ENCODE measurements at places on chromosomes 12 and 14.

GRCh38 chr14:106094654-106095189 lies 568.3 kb downstream of the TMEM121 start:
- no peak for DNase-seq

- no peak for DNase-seq
These were observed 30.7 kb downstream of the NOC4L start for GRCh38 chr12:132174839-132175490.

DNA sequence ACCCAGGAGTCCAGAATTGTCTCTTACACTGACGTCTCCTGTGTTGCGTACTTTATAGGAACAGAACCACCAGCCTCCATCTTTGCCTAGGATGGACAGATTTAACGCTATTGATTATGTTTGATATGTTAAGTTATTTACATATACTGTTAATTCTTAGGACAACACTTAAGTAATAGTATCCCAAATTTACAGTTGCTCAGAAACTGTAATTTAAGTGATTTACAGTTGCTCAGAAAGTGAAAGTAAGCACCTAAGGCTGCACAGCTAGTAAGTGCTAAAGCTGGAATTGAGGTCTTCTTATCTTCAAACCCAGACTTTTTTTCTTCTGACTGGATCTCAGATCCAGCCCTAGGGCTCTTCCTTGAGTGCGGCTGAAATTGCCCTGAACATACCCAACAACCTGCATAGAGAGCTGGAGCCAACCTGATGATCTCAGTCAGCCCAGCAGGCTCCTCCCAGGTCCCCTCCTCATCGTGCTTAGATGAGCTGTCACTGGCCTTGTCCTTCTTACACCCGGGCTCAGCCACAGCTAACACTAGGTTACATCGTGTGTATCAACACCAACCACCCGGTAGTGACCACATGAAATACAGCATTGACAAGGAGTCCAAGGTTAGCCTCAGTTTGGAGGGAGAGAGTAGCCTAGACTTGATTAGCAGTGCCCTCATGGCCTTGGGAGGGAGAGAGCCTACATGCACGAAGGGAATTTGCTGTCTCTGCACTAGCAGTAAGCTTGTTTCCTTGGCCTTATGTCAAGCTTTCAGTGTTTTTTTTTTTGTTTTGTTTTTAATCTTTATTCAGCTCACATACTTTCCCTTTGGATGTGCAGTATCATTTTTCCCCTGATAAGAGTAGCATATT lies 111.1 kb upstream of the ARHGAP5 start:
- DNase-seq, result no peak

- no peak for DNase-seq
These were observed 123.3 kb downstream of the SLC38A6 start for GRCh38 chr14:61104358-61104757.

DNA sequence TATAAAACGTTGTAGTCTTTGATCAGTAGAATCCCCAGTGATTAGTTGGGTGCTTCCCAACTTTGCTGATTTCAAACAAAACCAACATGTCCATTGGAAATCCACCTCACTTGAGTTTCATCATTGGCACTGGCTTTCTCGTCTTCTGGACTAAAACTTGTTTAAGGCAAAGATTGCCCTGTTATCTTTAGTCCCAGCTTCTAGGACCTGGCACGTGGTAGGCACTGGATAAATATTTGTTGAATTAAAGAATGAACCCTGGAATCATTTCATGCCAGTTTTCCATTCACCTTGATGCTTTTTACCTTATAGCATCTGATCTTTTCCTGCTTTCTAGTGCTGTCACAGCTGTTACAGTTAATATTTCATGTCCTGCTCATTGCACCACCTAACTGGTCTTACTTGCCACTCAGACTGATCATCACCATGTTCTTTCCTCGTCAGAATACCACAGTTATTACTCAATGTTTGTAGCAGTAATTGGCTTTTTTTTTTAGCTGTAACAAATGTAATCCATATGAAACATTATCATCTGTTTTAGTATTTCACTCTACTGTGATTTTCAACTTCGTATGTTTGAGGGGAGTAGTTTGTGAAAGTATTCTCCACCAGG lies 7.3 kb upstream of the C12orf50 start:
- no peak for DNase-seq

DNA sequence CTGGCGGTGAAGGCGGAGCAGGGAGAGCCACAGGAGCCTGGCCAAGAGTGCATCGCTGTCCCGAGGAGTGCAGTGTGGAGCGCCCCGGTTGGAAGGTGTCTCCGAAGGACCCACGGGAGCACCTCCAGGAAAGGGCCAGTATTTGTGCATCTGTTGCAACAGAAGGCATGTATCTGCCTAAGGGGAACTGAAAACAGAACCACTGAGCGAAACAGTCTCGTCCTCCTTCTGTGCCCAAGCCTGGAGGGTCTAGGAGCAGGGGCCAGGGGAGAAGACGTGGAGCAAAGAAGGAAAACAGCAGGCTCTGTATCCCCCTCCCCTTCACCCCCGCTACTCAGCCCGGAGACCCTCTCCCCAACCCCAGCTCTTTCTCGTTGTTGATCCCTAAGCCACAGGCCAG lies 5.3 kb upstream of the LRRC10 start:
- DNase-seq, result no peak

DNA sequence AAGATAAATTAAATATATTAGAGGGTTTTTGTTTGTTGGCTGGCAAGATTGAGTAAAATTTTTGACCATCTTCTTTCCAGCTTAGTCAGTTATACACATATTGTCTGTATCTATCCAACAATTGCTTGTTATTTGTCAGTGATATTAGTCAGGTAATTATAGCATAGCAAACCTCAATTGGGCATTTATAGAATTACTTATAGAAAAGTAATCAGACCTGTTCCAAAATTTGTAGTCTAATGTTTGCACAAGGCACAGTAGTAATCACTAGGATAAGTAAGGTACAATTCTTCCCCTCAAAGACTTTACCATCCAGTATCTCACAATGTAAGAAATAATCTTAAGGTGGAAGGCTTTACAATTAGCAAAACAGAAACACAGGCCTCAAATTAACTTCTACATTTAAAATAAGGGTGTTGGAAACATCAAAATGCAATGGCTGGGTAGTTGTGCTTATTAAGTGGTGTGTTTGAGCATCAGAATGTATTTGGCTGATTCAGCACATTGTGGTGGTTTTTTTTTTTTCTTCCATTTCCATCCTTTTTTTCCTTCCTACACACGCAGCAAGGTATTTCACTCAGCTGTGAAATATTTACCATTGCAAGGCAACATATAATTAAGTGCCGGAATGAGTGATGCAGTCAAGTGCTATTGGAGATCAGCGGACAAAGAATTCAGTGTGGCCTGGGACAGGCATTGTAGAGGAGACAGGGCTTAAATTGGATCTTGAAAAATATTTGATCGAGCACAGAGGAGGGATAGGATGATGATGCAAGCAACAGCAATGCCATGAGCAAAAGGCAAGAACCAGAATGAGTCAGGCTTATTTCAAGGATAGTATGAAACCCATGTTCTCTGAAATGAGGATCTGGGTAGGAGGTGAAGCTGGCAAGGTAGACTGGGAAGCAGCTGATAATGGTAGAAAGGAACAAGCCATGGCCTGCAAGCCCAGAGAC lies 178.2 kb downstream of the AKAP6 start:
- no peak for DNase-seq

DNA sequence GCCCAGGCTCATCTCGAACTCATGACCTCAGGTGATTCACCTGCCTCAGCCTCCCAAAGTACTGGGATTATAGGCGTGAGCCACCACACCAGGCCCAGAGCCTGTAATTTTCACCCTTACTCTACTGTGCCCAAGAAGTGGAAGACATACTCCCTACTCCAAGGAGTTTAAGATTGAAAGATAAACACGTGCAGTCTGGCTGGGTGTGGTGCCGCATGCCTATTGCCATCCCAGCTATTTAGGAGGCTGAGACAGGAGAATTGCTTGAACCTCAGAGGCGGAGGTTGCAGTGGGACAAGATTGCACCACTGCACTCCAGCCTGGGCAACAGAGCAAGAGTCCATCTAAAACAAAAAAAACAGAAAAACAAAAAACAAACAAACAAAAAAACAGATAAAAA lies 90.0 kb downstream of the NINJ2 start:
- DNase-seq, result no peak

- DNase-seq, result no peak
These were observed 283.3 kb upstream of the FAR2 start for GRCh38 chr12:28865776-28866175.

GRCh38 chr12:71752891-71753290 lies 1.8 kb upstream of the RAB21 start:
- no peak for DNase-seq

DNA sequence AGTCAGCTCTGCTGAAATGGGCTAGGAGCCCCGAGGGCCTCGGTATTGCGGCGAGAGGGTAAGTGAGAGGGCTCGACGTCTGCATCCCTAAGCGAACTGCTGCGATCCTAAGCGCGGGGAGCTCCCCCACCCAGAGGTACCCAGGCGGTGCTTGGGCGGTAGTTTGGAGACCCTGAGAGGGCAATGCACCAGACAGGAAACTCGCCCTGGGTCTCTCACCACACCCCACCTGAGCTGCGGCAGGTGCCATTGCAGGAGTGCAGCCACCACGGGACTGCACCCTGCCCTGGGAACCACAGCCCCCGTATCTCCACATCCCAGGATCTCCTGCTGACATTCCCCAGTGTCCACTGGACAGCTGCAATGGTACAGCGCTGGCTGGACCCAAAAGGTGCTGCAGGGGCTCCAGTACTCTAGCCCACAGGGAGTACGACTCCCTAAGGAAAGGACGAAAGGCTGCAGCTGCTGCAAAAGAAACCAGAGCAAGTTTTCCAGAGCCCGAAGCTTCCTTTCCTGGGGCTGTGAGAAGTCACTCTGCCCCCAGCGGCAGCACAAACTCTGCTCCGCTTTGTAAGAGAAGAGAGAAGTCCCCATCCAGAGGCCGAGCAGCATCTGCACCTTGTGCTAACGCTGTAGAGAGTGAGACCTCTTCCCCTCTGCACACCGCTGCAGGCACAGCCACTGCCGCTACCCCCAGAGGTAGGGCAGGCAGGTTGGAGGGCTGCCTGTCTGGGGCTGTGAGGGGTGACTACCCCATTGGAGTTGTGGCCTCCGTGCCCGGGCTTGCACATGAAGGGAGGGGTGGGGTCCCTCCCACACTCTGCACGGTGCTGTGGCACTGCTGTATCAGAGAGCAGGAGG lies 31.1 kb upstream of the MON2 start:
- peak; percentile 26 for DNase-seq

- no peak for DNase-seq
These were observed 183.0 kb upstream of the CAND1 start for GRCh38 chr12:67086116-67086515.

DNA sequence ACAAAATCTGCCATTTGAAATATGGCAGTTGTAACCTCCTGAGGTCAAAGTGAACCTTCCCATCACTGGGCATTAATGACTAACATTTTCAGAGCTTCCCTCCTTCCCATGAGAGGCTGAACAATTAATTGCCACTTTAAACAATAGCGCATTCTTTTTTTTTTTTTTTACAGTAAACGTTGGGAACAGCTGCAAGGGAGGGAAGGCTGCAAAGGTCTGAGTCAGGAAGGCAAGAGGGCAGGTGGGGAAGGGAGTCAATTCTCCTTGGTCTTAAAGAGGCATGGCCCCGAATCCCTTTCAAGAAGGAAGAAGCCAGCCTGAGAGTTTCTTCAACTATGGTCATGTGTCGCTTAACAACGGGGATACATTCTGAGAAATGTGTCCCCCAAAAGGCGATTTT lies 41.0 kb upstream of the PLEKHG3 start:
- no peak for DNase-seq

DNA sequence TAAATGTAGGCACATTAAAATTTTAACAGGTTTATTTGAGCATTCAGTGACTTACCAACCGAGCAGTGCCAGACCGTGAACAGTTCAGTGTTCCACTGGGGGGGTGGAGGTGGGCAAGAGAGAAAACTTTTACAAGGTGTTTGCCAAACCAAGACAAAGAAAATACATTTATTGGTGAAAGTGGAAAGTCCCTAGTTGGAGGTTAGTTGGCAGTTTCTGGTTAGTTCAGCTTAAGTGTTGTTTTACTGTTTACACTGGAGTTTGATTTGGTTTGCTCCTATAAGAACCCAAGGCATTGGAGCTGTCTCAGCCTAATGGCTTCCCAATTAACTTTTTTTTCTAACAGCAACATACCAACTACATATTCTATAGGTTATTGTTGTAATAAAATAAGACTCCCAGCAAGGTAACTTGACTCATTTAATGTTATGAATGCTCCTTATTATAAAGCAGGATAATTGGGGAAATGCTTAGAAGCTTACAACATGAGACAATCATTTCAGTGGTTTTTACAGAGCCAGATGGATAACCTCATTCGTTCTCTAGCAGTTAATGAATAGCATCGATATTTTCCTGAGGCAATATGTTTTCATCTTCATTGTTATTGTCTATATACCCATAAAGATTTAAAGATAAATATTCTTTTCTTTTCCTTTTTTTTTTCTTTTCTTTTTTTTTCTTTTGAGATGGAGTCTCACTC lies 115.8 kb downstream of the ETNK1 start:
- no peak for DNase-seq

- no peak for DNase-seq
These were observed 14.8 kb upstream of the PTHLH start for GRCh38 chr12:27987331-27987730.

- DNase-seq, result no peak
These were observed 165.5 kb downstream of the SLC41A2 start for GRCh38 chr12:104792570-104792969.

- DNase-seq, result no peak
These were observed 5.3 kb downstream of the SLC5A8 start for GRCh38 chr12:101204602-101205304.

DNA sequence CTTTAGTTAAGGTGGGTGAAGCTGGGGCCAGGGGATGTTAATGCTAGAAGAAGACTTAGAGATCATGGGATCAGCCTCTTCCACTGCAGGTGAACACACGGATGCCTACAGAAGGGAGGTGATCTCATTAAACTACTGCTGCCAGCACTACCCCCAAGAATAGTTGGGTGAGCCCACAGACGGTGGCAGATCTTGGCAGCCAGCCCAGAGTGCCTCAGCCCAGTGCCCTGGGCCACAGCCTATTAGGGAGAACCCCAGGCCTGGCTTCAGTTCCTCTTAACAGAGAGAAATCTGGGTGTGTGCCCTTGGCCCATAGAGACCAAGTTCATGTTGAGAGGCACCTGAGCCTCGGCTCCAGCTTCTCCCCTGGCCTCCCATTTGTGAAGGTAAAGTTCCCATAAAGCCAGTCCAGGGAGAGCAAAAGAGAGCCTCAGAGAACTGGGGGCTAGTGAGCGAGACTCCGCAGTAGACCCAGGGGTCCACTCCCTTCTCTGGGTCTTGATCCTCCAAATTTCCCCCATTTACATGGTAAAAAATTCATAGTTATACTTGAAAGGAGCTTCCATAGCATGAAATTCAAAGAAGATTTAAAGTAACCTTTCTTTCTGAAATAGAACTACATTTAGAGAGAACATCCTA lies 125.0 kb upstream of the CCND2 start:
- no peak for DNase-seq

All from C1 segment of cervical spinal cord (tissue), 14 donors.